Mesendoderm (in vitro differentiated cells): ENCODE measurements at places on chromosomes 2 and 18.

DNA sequence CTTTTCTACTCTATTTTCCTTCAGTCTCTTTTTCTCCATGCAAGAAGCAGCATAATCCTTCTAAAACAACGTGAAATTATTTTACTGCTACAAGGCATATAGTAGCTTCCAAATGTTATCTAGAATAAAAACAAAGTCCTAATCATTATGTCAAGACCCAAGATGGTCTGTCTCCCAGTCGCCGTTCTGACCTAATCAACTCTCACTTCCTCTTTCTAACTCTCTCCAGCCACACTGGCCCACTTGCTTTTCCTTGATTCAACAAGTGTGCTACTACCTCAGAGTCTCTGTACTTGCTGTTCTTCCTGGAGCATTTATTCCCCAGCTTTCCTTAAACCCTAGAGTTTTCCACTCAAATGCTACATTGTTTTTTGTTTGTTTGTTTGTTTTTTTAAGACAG lies 1491.2 kb downstream of the LRP1B start:
- no peak for DNase-seq

DNA sequence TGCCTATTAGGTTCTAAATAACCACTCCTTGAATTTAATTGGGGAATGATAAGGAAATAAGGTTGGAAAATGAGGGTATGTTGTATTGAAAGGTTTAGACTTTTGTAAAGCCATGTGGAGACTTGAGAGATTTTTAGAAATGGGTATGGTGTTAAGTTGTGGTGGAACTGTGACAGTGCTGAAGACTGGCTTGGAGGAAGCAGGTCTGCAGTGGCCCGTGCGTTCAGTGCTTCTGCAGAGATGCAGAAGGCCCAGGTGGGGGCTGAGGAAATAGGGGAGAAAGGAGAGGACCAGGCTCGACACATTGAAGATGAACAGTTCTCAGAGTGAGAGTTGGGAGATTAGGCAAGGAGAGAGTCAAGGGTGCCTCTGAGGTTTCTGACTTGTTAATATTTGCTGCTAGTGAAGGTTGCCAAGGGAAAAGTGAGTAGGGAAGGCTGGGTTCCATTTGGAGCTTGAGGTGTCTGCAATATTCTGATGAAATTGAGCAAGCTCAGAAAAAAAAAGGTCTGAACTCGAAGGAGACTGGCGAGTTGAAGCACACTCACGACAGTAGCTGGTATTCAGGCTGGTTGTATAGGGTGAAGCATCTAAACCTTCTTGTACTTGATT lies 25.5 kb upstream of the SAG start:
- no peak for DNase-seq

GRCh38 chr2:160271171-160272086 lies 71.4 kb upstream of the ITGB6 start:
- peak; percentile 61 for DNase-seq

- no peak for DNase-seq
Measured at GRCh38 chr2:144414324-144414845, 105.5 kb downstream of the ZEB2 start.

- DNase-seq = peak; percentile 40
Measured at GRCh38 chr2:141611176-141611571, 519.6 kb downstream of the LRP1B start.

- no peak for DNase-seq
Measured at GRCh38 chr2:24617424-24617823, 126.4 kb downstream of the NCOA1 start.
